Immature natural killer cell (primary cell): ENCODE measurements at places on chromosomes 13 and 19. TPM values are rescaled to one million over a fixed set of nuclear protein-coding genes. Genes with fewer than 3 reads are reported as not detected.

DNA sequence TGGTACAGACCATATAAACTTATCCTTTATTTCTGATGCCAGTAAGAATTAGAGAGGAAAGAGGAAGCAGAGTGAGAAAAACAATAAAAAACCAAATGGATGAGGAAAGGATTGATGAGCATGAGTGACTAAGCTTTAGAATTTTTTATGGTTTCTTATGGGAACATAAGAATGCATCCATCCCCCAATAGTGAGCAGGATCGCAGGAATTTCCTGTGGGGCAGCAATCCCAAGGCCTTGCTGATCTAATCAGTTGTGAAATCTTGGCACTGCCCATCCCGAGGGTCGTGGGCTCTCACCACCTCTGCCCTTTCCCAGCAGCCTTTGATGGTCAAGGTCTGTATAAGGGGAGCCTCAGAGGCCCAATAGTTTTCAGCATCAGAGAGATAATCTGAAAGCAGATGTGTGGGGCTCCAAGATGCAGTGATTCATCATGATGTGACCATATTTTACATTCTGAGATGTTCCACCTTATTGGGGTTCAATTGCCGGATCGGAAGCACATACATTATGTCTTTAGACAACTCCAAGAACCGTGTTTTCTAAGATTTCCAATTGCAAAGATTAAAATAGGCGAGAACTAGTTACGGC, 222.1 kb downstream of the DNAJC15 start:
- H3K4me3 ChIP-seq, result no peak overlapping the region
- DNase-seq, result no peak

GRCh38 chr19:6125571-6125989, 9.9 kb upstream of the ACSBG2 start:
- no peak overlapping the region for H3K4me3 ChIP-seq
- peaks cover 2% of the 10 kb centered on the region for H3K27me3 ChIP-seq
- no peak overlapping the region for H3K27ac ChIP-seq
- no peaks in the 10 kb centered on the region for H3K36me3 ChIP-seq
- peak; percentile 60 for DNase-seq

DNA sequence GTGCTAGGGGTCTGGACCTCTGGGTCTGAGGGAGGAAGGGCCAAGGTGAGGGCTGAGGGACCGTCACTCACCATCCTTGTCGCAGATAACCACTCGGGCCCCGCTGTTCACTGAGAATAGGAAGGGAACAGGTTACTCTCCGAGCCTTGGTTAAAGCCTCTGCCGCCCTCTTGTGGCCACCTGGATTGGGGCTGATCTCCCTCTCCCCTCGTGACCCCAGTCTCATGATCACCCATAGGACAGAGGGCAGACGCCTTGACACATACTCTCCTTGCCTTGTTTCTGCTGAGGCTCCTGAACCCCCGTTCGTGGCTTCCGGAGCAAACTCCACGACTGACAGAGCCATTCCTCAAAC, 580 bp downstream of the HSD17B14 start:
- H3K4me3 ChIP-seq, result peak overlapping the region; percentile 70
- peak; percentile 81 for DNase-seq
- peaks cover 15% of the 10 kb centered on the region for H3K4me1 ChIP-seq
- H3K27me3 ChIP-seq, result peaks cover 14% of the 10 kb centered on the region
- H3K36me3 ChIP-seq, result no peaks in the 10 kb centered on the region
- H3K27ac ChIP-seq, result no peak overlapping the region

PRRG2 gene
- polyA plus RNA-seq, result not detected
